ENCODE measurements at places on chromosomes 16 and 17.

- DNase-seq: no peak
These were observed 1.1 kb downstream of the SLFN13 start for GRCh38 chr17:35447499-35447898.

- no peak for DNase-seq
These were observed 2.4 kb downstream of the KCNJ12 start for GRCh38 chr17:21378553-21378952.

DNA sequence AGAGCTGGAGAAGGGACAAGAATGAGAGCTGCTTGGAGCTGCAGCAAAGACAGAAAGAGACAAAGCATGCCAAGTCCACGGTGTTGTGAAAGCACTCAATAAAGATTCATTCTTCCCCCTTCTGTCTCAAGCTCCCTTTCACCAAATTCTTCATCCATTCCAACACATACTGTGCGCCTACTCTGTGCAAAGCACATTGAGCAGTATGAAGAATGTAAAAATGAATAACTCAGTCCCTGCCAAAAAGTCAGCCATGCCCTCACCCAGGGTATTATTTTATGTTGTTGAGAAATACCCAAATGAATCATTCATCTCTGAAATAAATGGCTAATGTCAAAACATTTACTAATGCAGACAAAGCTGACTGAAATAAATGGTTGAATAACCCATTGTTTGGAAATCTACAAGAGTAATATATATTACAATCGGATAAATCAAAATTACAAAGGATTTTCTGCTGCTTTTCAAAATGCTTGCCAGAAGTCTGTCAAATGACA lies 282.9 kb upstream of the IRX5 start:
- DNase-seq: no peak

- DNase-seq: peak; percentile 55
These were observed 8.5 kb upstream of the SSTR2 start for GRCh38 chr17:73156166-73156840.
